ENCODE measurements at places on chromosomes 3 and 15.

DNA sequence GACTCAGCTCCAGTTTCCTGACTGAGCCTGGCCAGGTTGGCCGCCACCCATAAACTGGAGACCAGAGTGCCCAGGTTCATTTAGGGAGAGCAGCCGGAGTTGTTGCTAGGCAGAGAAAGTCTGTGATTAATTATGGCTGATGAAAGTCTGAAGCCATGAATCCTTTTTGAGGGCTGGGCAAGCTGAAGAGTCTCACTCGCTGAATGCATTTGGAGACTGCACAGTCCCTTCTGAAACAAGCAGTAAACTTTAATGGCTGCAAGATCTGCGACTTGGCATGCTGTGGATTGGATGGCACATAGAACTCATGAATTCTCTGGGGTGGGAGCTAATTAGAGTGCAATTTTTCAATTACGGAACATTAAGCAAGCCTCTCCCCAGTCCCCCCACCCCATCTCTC lies 282.1 kb downstream of the RPLP1 start:
- DNase-seq = no peak

DNA sequence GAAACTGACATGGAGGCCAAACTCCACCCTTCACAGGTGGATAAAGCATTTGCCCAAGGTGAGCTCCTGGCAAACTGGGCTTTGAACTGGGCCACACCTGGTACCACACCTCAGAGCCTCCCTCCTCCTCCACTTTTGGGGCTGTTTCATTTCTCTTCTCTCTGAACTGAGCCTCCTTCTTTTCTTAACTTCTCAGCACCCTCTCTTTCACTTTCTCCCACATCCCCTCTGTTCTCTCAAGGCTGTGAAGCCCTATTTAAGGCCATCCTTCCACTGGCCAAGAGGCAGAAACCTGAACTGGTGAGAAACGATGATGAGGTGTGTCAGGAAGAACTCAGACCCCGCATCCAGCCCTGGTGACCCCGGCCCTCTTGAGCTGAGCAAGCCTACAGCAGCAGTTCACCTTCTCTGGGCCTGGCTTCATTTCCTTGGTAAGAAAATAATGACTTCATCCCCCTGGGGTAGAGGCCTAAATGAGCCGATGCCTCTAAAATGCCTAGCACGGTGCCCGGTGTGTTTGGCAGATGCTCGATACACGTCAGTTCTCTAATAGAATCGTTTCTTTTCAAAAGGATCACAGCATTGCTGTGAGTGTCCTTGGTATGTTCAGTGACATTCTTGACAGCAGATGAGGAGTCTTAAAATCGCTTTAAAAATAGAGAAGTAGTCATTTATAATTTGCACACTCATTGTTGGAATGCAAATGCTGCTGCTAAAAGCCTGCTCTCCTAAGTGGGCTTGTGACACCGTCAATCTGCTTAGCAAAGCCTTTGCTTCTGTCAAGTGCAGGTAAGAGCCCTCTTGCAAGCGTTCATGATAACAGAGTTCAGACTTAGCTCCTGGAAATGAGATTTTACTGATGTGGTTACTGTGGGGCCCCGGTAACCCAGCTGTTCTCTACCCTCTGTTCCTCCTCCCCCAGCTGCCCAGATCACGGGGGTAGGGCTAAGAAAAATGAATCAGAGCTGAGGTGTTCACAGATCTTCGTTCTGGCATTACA lies 97.7 kb upstream of the ATP2B2 start:
- no peak for DNase-seq

DNA sequence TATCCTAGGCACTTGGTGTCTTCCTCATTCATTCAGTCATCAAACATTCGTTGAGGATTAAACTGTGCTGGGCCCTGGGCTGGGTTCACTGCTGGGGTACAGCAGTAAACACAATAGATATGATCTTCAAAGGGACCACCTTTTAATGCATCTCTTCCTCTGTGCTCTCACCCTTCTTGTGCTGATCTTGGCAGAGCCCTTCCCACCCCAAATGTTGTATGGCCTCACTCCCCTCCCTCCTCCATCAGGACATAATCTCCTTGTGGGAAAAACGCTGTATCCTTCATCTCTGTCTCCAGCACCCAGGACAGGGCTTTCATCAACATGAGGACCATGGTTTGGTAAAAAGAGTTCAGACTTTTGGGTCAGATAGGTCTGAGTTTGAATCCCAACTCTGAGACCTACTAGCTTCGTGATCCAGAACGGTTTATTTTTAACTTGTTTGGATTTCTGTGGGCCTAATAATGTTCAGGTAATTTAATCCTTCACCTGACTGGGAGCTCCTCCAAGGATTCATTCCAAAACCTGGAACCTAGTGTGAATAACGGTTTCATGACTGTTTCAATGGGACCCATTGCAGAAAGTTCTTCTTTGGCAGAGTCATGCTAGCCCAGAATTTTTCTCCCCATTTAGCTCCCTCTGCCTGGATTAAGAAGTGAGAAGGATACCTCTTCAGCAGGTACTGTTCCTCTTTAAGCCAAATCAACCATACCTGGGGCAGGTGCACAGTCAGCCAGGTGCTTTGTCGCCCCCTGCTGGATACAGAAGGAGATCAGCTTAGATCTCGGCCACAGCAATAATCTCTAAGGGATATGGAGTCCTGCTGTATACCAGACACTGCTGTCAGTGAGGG lies 5.2 kb upstream of the WNT7A start:
- no peak for DNase-seq

GRCh38 chr3:25453619-25454004 lies 25.5 kb downstream of the RARB start:
- DNase-seq = no peak

DNA sequence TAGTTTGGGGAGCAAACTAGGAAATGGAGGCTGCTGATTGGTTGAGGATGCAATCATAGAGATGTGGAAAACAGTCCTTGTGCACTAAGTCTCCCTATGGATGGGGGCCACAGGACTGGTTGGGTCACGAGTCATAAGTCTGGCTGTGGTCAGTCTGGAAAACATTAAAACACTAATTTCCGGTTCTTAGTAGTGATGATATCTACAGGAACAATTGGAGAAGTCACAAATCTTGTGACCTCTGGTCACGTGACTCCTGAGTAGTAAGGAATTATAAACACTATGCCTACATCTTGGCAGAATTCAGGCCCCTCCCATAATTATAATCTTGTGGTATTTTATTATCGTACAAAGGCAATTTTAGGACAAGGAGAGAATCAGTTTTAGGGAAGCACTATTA lies 317.3 kb upstream of the ARPP21 start:
- DNase-seq = no peak

DNA sequence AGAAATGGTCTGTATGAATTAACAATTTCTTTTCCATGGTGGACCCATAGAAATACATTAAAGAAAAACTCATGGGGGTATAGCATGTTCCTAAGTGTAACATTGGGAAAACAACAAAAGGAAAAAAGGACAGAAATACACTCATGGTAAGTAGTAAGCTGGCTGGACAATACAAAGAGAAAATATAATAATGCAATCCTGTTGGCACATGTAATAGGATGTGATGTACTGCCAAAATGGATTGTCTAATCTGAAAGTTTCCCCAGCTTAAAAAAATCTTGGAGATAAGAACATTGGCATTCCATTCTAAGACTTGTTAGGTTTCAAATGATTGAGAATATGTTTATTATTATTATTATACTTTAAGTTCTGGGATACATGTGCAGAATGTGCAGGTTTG lies 128.1 kb downstream of the MBNL1 start:
- no peak for DNase-seq

- no peak for DNase-seq
These were observed 13.4 kb downstream of the ANP32A start for GRCh38 chr15:68807249-68807648.

GRCh38 chr3:125357032-125357658 lies 18.0 kb downstream of the ZNF148 start:
- no peak for DNase-seq

- DNase-seq = no peak
These were observed 97.1 kb downstream of the FBN1 start for GRCh38 chr15:48548455-48548854.

GRCh38 chr3:101602731-101603130 lies 28.8 kb downstream of the PCNP start:
- no peak for DNase-seq

GRCh38 chr3:53726643-53727042 lies 119.6 kb downstream of the CHDH start:
- no peak for DNase-seq

DNA sequence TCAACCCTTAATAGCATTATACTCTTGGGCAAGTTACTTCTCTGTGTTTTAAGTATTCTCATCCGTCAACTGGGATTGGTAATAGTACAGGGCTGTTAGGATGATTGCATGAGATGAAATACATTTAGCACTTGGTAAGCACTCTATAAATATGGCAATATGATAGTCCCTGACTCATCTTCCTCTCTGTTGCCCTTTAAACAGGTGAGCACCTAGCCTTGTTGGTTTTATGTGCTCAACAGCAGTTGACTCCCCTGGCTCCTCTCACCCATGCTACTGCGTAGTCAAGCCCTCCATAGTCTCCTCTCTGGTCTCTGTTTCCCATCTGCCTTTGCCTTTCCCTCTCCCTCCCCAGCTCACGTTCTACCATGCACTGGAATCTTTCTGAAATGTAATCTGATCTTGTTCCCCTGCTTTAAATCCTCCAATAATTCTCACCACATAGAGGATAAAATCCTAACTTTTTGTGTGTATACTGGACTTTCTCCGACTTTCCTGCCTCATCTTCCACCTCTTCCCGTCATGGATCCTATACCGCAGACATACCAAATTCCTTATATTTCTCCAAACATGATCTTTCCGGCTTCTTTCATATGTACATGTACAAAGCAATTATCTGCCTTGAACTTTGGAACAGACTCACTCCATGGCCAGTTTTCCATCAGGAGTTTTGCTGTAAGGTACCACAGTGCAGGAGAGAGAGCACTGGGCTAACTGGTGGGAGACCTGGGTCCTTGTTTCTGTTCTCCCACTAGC lies 42.3 kb downstream of the FSD2 start:
- no peak for DNase-seq

GRCh38 chr3:174417573-174417972 lies 441.6 kb upstream of the NAALADL2 start:
- DNase-seq = no peak

DNA sequence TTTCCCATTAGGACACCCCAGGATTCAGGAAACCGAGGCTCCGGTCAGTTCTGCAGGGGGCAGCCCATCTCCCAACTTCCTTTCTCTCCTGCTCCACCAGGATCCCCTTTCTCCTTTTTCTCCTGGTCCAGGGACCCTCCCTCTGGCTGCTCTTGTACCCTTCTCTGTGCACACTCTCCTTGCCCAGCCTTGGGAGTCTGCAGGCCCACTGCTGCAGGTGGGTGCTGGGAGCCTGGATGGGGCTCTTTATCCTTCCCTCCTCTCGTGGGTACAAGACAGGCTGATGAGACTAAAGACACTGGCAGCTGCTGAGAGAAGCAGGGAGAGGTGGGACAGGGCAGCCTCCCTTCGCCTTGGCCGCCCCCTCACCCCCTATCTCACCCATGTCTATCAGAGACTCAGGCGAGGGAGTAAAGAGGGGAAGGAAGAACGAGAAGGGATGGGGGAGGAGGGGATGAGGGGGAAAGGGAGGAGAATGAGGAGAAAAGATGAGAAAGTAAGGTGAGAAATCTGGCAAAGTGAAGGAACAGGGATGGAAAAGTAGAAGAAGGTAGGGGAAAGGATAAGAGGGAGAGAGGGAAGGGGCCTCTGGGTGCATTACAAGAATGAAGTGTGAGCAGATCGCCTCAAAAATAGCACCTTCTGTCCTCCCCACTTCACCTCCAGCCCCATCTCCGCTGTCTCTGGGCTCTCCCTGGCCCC lies 45.2 kb downstream of the ITGA11 start:
- no peak for DNase-seq

GRCh38 chr15:66625974-66626373 lies 60.2 kb upstream of the LCTL start:
- DNase-seq = no peak

- DNase-seq = no peak
These were observed 90.1 kb downstream of the VGLL4 start for GRCh38 chr3:11553436-11554235.

DNA sequence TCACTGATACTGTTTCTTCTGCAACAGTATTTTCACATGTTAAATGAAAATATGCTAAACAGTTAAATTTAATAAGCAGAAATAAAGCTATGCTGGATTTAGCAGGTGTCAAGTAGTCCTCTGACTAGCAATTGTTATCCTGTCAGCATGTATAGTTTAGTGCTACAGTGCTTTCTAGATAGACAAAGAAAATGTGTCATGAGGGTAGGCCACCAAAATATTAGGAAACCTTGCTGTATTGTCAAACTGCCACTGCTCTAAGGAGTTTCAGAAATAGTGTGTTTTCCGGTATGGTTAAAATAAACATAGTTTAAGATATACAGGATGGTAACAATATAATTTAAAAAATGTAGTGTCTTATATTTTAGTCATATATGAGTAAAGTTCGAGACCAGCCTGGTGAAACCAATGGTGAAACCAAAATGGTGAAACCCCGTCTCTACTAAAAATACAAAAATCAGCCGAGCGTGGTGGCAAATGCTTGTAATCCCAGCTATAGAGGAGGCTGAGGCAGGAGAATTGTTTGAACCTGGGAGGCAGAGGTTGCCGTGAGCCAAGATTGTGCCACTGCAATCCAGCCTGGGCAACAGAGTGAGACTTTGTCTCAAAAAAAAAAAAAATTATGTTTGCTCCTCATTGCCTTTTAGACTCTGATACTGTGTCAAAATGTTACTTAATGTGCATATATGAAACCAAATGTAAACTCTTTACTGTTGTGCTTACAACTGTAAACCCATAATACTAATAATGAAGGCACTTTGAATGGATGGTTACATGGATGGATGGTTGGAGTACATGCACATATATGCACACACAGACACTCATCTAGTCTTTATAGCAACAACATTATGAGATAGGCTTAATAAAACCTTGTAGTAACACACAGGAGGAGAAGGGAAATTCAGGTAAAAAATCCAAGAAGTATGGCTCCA lies 204.8 kb downstream of the RSRC1 start:
- no peak for DNase-seq

GRCh38 chr3:156215751-156216150 lies 95.4 kb downstream of the KCNAB1 start:
- no peak for DNase-seq

DNA sequence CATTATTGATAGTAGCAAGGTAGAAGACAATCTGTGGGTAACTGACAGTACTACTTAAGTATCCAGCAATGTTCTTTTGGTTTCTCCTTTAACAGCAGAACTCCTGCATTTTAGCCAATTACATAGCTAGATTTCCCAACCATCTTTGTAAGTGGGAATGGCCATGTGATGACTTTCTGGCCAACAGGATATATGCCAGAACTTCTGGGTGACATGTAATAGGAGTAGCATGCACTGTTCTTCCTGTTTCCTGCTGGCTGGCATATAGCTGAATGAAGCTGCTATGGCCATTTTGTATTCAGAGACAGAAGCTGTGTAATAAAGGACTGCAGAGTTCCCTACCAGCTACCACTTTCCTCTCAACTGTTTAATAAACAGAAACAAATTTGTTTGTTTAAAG lies 18.0 kb downstream of the SPICE1 start:
- no peak for DNase-seq

- no peak for DNase-seq
These were observed 91.3 kb downstream of the PRICKLE2 start for GRCh38 chr3:64133987-64134386.

DNA sequence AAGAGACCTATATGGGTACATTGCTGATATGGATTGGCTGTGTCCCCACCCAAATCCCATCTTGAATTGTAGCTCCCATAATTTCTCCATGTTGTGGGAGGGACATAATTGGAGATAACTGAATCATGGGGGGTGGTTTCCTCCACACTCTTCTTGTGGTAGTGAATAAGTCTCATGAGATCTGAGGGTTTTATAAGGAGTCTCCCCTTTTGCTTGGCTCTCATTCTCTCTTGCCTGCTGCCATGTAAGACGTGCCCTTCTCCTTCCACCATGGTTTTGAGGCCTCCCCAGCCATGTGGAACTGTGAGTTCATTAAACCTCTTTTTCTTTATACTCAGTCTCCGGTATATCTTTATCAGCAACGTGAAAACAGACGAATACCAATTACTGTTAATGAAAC lies 5.0 kb upstream of the ARRDC4 start:
- DNase-seq = no peak
